ENCODE measurements at places on chromosomes 7 and 10.
A peak's percentile ranks its signal among the peaks of the same experiment; 100 is the strongest.

GRCh38 chr10:88232029-88232895 lies 350.9 kb downstream of the RNLS start:
- no peak for DNase-seq

GRCh38 chr10:97319671-97320479 lies 804 bp downstream of the FRAT1 start:
- DNase-seq: peak; percentile 59

DNA sequence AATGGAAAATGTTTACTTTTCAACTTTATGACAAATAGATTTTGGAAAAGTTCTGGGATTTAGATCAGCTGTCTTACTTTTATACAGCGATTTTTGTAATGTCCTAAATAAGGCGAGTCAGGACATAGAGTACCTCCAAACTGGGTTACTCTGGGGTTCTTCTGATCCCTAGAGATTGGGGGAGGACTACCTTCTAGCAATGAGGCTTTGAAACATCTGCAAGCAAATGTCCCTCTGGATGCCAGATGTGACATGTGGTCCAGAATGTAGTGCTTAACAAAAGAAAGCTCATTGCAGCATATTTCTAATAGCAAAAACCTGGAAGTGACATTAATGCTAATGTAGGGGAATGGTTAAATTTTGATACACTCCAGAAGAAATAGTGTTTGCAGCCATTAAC lies 36.1 kb downstream of the ABRAXAS2 start:
- DNase-seq: no peak

DNA sequence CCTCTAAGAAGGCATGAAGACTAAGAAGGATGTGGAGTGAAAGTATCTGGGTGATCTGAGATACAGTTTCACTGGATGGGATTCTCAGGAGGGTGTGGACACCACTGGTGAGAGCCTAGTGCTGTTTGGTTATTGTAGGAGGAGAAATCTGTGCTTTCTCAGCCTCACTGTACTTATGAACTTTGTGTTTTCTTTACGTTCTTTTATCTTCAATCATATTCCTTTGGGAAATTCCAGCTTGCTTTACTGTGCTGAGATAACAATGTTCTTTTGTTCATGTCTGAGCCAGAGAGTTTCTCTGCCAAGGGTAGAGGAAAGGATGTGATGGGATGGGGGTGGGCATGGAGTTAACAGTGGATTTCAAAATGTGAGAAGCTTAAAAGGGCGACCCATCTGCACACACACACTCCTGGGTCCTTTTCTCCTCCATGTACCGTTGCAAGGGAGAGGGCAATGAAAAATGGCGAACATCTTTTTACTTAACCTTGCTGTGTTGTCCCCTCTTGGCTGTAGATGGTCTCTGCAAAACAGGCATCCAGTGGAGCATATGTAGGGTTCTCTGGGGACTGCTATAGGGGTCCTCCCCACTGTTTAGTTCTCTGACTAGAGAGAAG lies 25.0 kb upstream of the TAX1BP1 start:
- no peak for DNase-seq

GRCh38 chr7:128177768-128178550 lies 63.1 kb upstream of the LEP start:
- no peak for DNase-seq

DNA sequence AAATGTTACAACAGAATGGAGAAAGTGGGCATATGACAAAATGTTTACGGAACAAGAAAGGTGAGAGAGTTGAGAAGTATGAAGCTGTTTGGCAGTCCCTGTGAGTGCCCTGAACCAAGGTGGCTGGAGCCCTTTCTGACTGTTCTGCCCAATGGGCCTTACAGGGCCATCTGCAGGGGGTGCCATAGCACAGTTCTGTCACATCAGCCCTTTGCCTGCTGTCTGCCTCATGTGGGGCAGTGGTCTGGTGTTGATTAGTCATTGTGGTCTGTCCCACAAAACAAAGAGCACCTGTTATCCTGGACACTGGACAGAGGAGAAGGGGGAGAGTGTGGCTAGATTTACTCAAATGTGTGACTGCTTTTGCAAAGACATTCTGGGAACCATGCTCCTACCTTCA lies 51.5 kb upstream of the OSBPL3 start:
- no peak for DNase-seq

- no peak for DNase-seq
Observed at GRCh38 chr7:95871075-95871848, 98.9 kb downstream of the DYNC1I1 start.

GRCh38 chr7:93862651-93863050 lies 27.9 kb downstream of the TFPI2 start:
- DNase-seq: no peak

GRCh38 chr7:132527467-132528410 lies 48.5 kb downstream of the PLXNA4 start:
- no peak for DNase-seq

- DNase-seq: no peak
Observed at GRCh38 chr7:74001150-74001494, 26.9 kb upstream of the ELN start.

GRCh38 chr10:89242345-89242684 lies 9.3 kb downstream of the LIPA start:
- DNase-seq: no peak

- DNase-seq: no peak
Observed at GRCh38 chr10:105185161-105185560, 544.1 kb downstream of the SORCS3 start.

DNA sequence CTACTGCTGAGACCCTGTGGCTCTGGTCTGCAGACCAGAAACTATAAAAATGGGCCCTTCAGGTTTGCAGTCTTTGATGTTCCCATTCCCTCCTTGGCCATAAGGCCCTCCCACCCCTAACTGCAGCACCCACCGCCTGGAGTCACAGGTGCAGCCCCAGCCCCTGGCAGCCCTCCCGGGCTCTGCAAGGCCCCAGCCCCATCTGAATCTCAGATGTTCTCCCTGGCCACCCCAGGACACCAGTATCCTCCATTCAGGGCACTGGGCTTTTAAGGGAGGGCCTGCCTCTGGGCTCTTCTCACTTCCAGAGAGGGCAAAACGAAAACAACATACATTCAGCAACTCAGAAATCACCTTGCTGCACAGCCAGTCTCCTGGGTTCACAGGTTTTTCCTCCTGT lies 107.7 kb upstream of the RET start:
- no peak for DNase-seq

- no peak for DNase-seq
Observed at GRCh38 chr10:78139341-78139740, 105.7 kb downstream of the RPS24 start.

- no peak for DNase-seq
Observed at GRCh38 chr7:39623732-39624441, 515 bp downstream of the RALA start.

DNA sequence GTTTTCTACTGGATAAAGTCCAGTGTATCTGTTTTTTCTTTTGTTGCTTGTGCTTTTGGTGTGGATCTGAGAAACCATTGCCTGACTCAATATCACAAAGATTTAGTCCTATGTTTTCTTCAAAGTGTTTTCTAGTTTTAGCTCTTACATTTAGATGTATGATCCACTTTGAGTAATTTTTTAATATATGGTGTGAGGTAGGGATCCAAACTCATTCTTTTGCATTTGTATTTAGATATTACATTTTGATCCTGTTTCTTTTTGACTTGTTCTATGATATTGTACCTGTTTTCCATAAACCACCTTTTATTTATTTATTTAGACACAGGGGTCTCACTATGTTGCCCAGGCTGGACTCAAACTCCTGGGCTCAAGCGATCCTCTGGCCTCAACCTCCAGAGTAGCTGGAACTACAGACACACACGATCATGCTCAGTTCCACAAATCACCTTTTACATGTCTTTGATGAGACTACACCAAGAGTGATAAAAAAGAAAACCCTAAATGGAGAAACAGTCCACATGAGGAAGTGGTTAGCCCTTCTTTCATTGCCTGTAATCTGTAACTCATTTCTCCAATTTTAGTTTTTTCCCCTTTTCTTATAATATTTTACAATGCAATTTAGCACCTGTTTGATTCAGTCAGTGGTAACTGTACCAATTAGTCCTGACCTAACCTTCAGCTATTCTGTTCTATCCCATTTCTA lies 86.0 kb downstream of the SLC37A3 start:
- DNase-seq: no peak

DNA sequence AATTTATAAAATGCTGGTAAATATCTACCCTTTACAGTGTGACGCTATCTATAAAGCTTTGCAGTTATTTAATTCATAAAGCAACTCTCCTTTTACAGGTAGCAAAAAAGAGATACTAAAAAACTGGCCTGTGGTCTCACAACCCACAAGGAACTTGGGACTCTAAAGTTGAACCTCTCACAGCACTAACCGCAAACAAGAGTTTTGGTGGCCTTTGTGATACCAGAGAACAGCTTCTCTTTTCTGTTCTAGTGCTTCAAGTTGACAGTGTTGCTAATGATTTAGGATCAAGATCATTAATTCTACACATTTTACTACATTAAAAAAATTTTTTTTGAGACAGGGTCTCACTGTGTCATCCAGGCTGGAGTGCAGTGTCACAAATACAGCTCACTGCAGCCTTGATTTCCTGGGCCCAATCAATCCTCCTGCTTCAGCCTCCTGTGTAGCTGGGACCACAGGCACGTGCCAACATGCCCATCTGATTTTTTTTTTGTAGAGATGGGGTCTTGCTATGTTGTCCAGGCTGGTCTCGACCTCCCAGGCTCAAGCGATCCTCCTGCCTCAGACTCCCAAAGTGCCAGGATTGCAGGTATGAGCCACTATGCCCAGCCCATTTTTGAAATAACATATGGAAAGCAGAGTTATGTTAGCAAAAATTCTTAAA lies 56.0 kb upstream of the ST8SIA6 start:
- peak; percentile 7 for DNase-seq

DNA sequence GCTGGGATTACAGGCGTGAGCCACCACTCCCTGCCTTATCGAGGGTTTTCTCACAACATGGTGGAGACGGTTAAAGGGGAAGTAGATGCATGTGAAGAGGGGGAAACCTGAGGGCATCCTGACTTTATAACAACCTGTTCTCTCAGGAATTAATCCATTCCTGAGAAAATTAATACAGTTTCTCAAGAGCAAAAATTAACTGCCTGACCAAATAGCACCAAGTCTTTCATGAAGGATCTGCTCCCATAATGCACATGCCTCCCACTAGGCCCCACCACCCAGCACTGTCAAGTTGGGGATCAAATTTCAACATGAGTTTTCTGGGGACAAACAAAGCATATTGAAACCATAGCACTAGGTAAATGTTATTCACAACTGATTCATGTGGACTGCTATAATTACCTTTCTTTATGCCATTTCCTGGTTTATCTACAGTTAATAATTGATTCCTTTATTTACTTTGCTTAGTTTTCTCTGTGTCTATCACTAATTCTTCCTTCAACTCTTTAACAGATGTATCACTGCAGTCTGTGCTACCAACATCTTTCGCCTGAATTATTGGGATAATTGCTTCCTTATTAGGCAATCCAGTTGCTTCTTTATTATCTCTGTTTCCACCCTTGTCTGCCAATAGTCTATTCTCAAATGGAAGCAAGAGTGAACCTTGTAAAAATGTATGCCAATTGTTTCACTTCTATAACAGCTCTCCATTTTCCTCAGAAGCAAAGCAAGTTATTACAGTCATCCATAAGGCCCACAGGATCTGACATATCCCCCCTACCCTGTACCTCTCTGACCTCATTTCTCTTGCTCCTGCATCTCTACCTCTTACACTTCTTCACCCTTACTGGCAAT lies 12.9 kb upstream of the MICU1 start:
- DNase-seq: no peak

DNA sequence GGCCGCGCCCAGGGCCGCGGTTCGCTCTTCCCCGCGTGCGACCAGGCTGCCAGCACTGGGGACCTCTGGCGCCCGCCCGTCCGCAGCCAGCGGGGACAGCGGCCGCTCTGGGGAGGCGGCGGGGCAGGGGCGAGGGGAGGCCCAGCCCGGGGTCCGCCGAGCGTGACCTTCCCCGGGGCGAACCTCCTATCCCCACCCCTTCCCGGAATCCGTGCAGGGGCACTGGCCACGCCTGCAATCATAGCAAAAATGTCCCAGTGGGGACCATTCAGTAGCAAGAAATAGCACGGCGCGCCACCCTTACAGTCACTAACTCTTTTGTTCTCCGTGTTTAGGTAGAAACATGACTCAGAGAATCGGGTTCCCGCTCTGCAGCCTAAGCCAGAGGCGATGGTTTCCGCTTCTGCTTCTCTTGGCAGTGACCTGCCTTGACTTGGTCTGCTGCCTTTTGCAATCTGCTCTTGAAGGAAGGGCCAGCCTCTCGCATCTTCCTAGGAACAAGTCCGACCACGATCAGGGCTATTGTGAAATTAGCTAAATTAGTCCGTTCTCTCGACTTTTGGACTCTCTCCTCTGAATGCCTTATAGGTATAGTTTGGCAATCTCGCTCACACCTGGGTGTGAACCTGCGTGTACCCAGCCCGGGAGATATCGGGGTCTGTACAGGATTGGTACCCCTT lies 79.3 kb upstream of the ACBD5 start:
- DNase-seq: no peak

GRCh38 chr10:44966129-44966815 lies 6.7 kb downstream of the RASSF4 start:
- DNase-seq: no peak

DNA sequence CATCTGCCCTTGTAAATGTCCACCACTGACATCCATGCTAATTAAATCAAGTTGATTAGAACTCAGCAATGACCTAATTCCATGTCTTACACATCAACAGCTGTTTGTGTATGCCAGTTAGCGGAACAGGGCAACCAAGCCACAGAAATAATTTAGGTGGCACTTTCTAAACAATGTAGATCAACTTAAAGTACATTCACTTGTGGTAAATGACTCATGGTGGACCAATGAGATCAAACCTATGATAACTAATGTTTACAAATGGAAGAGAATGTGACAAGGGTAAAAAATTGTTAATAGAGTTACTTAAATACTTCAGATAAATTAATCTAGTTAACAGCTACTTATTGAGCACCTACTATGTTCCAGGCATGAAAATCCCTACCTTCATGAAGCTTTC lies 63.1 kb upstream of the ICA1 start:
- DNase-seq: no peak

DNA sequence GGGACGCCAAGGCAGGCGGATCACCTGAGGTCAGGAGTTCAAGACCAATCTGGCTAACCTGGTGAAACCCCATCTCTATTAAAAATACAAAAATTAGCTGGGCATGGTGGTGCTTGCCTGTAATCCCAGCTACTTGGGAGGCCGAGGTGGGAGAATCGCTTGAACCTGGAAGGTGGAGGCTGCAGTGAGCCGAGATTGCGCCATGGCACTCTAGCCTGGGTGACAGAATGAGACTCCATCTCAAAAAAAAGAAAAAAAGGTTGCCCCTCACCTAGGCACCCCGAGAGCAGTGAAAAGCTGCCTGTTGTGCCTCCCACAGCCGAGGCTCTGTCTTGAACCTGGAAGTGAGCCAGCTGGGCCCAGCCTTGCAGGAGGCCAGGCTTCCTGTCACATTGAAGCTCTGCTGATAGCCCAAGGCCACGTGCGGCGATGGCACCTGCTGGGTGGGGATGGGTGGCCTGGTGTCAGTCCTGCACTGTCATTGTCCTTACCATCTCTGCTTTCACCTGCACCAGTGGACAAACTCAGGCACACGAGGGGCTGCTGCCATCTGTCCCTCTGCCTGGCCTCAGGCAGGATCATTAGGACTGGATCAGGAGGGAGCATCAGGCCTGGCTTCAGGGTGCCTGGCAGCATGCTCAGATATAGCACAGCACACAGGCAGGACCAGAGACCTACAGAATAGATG lies 37.8 kb downstream of the DNAJB12 start:
- peak; percentile 67 for DNase-seq

- DNase-seq: no peak
Observed at GRCh38 chr7:49438281-49438680, 335.2 kb upstream of the VWC2 start.

GRCh38 chr7:111820621-111821020 lies 258.3 kb upstream of the IMMP2L start:
- DNase-seq: no peak

Data from GF-D8 (cell line).